Retinal pigment epithelial cell (primary cell): ENCODE measurements at places on chromosomes 6 and 20.

- DNase-seq: no peak
These were observed 42.8 kb downstream of the C6orf118 start for GRCh38 chr6:165266621-165267020.

DNA sequence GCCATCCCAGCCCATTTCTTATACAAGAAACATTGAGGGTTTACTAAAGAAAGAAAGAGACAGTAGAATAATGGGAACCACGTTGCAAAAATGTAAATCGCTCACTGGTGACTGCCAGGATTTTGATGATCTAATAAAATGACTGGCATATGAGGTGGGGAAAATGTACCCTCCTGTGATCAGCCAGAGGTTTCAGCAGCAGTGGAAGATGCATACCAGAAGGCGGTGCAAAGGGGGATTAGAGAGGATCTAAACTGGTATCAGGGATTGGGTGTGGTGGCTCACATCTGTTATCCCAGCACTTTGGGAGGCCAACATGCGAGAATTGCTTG lies 60.8 kb upstream of the DDR1 start:
- DNase-seq: no peak

- no peak for DNase-seq
These were observed 2.2 kb upstream of the BFSP1 start for GRCh38 chr20:17533396-17533795.

GRCh38 chr20:63819224-63819921 lies 11.7 kb downstream of the ZBTB46 start:
- no peak for DNase-seq

- no peak for DNase-seq
These were observed 62.4 kb upstream of the RBM24 start for GRCh38 chr6:17218749-17219093.

DNA sequence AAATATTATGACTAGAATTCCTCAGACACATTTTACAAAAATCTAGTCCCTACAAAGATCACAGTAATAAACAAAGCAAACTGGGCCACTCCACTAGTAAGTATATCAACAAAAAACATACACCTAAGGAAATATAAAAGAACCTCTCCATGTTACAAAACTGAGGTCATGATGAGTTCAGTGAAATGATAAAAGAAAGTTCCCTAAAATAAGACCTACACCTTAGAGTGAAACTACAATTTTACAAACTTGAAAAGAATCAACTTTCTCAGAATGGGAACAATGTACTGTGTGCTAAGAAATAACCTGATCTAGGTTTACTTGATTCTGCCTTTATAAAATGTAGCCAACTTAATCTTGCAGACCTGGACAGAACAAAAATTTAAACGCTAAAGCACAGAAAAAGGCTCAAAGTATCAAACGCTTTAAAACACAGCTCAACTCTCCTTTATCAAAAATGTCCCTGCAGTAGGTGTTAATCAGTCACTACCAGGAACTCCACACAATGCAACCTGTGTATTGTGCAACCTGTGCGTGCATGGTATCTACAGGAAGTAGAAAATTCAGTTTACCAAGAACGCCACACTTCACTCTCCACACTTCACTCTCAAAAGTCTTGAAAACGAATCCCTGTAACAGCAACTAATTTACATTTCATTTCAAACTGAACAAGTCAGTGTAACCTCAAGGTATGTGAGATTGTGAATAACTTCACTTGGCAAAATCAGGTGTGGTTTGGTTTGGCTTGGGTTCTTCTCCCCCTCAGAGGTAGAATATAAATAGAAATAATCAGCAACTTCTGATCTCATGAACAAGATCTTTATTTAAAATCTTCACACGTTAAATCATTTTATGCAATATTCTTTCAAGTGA lies 1.8 kb downstream of the RALGAPA2 start:
- DNase-seq: no peak

- DNase-seq: no peak
These were observed 5.7 kb downstream of the THBS2 start for GRCh38 chr6:169247991-169248390.
